ENCODE measurements at places on chromosomes 16 and 17. TPM values are rescaled to one million over a fixed set of nuclear protein-coding genes. Genes with fewer than 3 reads are reported as not detected.

DNA sequence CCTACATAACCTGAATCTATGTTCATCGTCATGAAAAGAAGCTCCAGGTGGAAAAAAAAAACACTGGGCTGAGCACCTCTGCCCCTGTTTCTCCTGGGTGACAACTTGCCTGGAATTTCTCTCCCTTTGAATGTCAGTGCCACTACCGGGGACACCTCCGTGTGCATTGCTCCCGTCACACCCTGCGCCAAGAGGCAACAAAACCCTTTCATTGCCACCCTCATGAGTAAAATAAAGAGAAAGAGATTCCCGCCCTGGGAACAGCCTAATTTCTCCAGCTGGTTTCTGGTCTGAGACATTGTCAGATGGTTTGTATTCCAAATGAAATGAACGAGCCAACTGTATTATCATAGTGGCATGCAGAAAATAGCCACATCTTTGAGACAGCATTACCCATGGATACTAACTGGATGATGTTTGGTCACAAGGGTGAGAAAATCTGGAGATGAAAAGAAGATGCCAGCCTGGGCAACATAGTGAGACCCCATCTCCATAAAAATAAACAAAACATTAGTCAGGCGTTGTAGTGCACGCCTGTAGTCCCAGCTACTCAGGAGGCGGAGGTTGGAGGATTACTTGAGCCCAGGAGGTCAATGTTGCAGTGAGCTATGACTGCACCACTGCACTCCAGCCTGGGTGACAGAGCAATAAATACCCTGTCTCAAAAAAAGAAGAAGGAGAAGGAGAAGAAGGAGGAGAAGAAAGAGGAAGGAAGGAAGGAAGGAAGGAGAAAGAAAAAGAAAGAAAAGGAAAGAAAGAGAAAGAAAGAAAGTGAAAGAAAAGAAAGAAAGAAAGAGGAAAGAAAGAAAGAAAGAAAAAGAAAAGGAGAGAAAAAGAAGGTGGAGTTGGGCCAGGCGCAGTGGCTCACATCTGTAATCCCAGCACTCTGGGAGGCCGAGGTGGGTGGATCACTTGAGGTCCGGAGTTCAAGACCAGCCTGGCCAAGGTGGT lies 42.2 kb upstream of the ADCY9 start:
- no peak for DNase-seq

- no peak for DNase-seq
Measured at GRCh38 chr16:79109771-79110170, 490.8 kb downstream of the MAF start.

DNA sequence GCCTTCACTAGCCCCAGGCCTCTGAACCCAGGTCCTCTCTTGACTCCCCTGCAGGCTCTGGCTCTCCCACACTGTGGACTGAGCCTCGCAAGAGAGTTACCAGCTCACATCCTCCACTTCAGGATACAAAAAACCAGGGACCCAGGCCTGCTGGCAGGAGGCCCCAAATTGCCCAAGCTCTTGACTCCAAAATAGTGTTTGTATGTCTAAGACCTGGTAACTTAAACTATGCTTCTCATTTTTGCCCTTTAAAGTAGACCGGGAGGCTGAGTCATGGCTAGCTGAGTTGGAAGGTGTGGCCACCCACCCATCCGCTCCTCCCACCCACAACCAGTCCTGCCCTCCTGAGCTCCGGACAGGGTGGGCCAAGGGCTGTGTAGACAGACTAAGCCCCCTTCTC lies 250.0 kb downstream of the SOX9 start:
- DNase-seq = no peak

DNA sequence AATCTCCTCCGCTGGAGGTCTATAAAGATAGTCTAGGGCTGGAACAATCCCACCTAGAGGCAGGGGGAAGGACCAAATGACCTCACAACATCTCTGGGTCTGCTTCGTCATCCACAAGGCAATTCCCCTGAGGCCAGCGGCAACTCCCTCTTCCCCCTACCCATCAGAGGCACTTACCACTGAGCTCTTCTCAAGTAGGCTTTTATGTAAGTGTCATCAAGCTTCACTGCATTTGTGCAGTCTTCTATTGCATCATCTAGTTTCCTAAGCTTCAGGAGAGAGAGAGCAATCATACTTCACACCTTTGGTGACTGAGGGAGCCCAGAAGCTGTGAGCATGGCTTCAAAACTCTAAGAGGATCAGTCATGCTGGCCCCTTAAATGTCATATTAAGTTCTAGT lies 21.0 kb downstream of the CNP start:
- DNase-seq = no peak

GRCh38 chr16:9260666-9261065 lies 169.2 kb downstream of the HAPSTR1 start:
- no peak for DNase-seq

DNA sequence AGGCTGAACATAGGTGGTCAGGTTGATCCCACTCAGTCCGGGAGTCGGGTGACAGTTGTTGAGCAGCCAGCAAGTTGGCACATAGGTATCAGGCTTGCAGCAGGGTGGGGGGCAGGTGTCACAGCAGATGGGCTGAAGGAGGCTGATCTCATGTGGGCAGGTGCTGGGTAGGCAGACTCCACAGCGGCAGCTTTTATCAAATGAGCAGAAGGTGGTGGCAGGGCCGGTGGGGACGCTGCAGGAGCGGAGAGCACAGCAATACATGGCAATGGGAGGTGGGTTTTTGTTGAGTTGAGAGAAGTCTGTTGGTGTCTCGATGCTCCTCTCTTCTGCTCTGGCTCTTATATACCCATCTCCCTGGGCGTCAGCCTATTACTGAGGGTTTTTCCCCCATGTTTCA lies at the start of gene KRTAP3-1:
KRTAP3-1 (minus strand) TSS at position 318 of the 400 bp plus-strand sequence; CDS start at position 264, 54 bp downstream.
- DNase-seq = no peak

GRCh38 chr17:2388683-2389055 lies 12.2 kb downstream of the MNT start:
- DNase-seq = no peak

TSNAXIP1 gene
- total RNA-seq = 0.59 TPM

GCGR gene
- total RNA-seq = not detected

CACNA1G gene
- 8.9 TPM for total RNA-seq

ZNF785 gene
- 9.8 TPM for total RNA-seq

All from skin of body (tissue), 3 donors.